ENCODE measurements at places on chromosomes 4 and X. TPM values are rescaled to one million over a fixed set of nuclear protein-coding genes. Genes with fewer than 3 reads are reported as not detected.
A peak's percentile ranks its signal among the peaks of the same experiment; 100 is the strongest.

The DMP1 gene
- not detected for total RNA-seq

The C4orf51 gene
- not detected for total RNA-seq

The SATL1 gene
- total RNA-seq: not detected

DNA sequence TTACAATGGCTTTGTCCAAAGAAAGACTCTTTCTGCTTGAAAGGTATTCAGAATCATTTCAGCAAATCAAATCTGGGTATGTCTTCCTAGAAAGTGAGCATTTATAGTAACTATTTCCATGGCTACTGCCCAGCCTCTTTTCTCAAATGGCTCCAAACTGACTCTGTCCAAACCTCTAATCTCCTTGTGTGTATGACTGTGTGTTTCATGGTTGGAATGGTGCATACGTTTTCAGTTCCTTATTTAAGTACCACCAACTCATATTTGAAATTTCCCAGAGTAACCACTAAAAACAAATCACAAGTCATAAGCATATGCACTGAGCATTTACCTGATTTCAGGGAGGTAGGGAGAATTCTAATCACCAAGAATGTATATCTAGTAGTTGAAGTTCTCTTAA is 106.0 kb downstream of the TMEM144 start:
- no peak for DNase-seq

The PRKG2 gene
- 0.58 TPM for total RNA-seq

DNA sequence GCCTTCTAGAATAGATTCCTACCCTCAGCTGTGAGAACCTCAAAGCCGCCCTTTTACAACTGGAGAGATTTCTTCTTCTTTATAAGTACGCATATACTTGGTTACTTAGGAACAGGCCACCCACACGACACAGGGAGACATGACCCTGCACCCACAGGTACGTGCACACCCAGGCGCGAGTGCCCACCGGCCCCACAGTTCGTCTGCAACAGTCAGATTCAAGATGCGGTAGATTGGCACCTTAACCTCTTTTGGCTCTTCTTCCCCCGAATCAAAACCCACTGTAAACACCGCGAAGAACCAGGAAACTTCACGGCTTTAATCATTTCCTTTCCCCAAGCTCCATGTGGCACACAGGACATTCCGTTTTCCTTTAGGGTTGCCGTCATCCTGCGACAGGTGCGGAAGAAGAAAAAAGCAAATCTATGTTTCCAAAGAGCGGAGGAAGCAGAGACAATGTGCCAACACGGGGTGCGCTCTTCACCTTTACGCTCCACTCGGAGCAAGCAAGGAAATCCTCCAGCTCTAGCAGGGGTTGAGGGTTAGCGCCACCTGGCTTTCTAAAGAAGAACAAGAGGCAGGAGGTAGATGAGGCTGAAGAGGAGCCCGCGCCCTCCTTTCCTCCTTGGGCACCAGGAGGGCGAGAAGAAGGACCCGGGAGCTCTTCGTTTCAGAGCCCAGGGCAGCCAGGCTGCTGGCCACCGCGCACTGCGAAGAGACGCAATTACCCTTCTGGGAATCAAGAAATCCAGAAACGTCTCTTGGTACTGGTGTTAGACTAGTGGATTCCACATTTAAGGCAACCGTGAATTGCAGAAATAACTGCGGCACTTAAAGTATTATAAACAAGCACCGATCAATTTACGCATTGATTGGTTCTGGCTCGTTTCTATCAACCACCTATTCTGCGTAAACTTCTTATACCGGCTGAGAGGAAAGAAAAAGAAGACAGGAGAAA is 35.7 kb downstream of the HAND2 start:
- peak; percentile 53 for DNase-seq

The GAB3 gene
- total RNA-seq: 2.5 TPM

- DNase-seq: peak; percentile 84
These were observed at the start of gene MID1IP1 for GRCh38 chrX:38800981-38801845. MID1IP1 (plus strand) TSS chrX:38801459; CDS start chrX:38804947, 3,488 bp downstream.

DNA sequence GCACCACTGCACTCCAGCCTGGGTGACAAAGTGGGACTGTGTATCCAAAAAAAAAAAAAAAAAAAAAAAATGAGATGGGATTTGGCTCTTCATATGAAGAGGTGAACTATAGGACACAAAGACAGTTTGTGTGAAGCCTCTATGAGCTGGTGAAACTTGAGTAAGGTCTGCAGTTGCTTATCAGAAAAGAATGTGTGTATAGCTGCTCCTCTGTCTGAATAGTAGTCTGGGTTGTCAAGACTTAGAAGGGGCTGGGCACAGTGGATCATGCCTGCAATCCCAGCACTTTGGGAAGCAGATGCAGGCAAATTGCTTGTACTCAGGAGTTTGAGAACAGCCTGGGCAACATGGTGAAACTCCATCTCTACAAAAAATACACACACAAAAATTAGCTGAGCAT is 82.8 kb downstream of the ARSF start:
- DNase-seq: no peak

DNA sequence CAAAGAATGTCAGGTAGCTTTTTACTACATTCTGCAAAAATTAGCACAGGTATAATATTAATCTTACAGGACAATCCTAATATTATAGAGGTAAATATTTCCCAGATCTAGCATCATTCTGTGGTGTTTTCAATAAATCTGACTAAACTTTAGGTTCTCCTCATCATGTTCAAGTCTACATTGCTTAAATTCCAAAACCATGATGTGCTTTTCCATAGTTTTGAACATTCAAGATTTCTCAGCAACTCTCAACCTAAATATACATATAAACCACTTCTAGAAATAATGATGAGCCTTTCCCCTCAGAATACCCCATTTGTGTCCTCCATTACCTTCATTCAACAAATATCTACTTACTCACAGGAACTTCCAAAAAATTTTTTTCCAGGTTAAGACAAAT is 23.1 kb downstream of the EIF4E start:
- no peak for DNase-seq

The KLHL34 gene
- 0.62 TPM for total RNA-seq

DNA sequence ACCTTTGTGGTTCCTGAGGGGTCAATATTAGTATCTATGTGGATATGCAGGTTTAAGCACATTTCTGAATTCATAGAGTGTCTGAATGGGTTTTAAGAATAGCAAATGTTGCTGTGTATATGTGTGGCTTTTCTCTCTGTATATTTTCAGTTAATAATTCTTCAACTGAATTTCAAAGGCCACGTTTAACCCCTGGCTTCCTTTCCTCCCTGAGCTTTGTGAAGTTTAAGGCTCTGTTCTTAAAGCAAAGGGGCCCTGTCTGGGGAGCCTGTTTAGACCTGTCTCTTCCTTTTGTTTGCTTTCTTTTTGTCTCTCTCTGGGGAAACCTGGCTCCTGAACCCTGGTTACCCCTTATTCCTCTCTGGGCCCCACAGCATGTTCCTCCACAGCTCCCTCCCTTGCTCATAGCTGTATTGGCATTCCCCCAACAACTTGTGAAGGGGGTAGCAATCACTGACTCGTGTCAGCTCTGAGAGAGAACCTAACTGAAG is 139.1 kb downstream of the COL4A6 start:
- DNase-seq: no peak

- DNase-seq: no peak
These were observed 23.9 kb upstream of the GATB start for GRCh38 chr4:151784706-151785105.

The SSX3 gene
- not detected for total RNA-seq

DNA sequence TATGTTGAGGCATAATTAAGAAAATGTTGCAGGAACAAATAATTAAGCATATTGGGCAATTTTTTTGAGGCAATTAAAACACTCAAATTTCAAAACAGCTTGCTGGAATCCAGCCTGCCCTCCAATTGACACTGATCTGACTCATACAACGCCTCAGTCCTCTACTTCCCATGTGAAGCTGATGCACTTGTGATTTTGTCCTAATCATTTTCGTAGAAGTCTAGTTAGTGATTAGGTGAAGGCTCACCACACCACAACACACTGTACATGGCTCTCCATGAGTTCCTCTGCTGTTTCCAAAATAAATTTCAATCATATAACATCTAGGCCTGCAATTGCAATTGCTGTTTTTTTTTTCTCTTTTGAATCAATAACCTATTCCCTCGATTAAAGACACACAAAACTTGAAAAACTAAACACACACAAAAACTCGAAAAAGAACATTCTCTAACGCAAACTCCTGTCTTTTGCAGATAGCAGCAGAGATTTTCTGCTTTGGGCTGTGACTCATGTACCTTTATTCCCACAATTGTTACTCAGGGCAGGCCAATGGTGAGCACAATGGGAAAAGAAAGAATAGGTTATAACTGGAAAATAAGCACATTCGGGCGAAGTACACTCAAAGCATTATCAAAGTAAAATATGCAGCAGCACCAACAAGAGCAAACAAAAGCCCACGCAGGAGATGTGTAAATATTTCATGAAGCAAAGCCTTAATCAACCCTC is 1.7 kb downstream of the GPRIN3 start:
- DNase-seq: no peak

The FGD1 gene
- 0.10 TPM for total RNA-seq

DNA sequence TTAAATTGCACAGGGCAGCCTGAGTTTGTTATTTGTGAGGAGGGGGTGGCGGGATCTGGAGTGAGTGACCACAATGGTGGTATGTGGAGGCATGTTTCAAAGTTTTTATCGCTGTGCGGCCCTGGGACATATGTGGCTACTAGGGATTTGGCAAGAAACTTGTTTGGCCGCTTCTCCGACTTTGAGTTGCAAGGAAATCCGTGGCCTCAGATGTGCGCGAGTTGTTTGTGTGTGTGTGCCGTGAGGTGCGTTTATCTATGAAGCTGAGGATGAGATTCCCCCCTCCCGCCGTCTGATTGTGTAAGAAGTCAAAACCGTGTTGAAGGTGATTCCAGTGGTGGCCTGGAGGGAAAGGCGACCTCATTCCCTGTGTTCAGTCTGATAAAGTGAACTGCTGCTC is 1.4 kb downstream of the JADE3 start:
- DNase-seq: no peak

The CPLX1 gene
- 0.16 TPM for total RNA-seq

The MAGEA4 gene
- not detected for total RNA-seq

The EGFL6 gene
- 1.8 TPM for total RNA-seq

GRCh38 chr4:40484346-40485090 is 145.1 kb downstream of the RBM47 start:
- no peak for DNase-seq

DNA sequence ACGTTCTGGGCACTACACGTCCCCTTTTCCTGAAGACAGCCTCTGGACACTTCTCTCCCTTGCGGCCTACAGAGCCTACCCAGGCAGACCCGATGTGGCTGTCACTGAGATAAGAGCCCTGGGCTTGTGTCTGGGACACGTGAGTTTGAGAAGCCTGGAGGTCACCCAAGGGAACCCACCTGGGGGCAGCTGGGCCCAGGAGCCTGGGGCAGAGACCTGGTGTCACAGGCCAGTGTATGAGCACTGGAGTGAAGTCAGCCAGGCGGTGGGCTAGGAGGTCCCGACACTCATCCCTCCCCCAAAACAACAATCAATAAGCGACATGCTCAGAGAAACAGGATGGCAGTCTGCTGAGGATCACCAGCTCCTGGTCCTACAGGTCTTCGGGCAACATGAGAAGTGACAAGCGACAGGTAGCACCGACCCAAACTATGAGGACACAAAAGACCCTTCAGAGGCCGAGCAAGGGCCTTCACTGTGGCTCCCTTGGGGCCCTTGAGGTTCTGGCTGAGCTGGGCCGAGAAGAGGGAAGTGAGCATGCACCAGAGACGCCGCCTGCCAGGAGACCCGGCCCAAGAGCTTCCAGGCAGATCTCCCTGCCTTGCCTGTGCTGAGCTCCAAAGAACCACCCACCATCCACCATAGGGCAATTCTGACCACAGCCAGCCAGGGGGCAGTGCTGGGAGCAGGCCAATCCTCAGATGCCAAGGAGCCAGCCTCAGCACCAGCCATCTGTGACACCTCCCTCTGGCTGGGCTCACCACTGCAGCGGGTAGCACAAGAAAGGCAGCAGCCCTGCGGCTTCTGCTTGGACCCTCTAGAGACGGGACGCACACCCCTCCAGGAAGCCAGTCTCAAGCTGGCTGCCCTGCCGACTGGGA is 11.0 kb upstream of the DUSP9 start:
- DNase-seq: peak; percentile 28

DNA sequence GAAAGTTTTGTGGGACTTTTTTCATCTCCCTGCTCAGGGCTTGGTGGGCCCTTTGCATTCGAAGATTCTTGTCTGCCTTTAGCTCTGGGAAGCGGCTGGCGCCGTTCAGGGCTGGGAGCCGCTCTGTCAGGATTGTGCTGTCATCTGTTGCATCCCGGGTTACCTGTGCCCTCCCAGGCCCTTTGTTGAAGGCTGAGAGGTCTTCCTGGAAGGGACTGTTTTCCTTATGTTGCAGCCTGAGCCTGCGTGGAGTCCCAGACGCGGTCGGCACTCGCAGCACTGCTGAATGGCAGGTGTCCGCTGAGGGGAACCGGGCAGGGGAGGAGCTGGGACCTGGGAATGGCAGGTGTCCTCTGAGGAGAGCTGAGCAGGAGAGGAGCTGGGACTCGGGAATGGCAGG is 15.9 kb downstream of the RGS12 start:
- no peak for DNase-seq

- DNase-seq: peak; percentile 15
These were observed 63.0 kb upstream of the ENPP6 start for GRCh38 chr4:184280591-184281071.

- no peak for DNase-seq
These were observed 590 bp upstream of the CCDC110 start for GRCh38 chr4:185472103-185472542.

GRCh38 chr4:182973511-182973911 is 56.3 kb upstream of the DCTD start:
- no peak for DNase-seq

DNA sequence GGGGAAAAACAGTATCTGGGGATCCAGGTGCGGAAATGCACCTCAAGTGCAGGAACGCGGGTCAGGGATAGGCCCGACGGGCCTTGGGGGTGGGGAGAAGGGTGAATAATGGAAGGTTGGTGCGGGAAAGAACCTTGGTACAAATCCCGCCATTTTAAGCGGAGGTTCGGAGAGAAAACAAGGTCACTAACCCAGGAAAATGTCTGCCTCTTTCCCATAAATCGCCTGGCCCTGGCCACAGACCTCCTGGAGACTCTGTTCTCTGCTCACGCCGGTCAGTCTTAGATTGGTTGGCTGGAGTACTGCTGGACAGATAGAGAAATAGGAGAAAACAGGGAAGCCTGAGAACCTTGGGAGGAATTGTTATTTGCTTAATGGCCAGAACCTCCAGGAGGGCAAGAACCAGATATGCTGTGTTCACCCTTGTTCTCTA is 897 bp upstream of the FBXL5 start:
- DNase-seq: no peak

DNA sequence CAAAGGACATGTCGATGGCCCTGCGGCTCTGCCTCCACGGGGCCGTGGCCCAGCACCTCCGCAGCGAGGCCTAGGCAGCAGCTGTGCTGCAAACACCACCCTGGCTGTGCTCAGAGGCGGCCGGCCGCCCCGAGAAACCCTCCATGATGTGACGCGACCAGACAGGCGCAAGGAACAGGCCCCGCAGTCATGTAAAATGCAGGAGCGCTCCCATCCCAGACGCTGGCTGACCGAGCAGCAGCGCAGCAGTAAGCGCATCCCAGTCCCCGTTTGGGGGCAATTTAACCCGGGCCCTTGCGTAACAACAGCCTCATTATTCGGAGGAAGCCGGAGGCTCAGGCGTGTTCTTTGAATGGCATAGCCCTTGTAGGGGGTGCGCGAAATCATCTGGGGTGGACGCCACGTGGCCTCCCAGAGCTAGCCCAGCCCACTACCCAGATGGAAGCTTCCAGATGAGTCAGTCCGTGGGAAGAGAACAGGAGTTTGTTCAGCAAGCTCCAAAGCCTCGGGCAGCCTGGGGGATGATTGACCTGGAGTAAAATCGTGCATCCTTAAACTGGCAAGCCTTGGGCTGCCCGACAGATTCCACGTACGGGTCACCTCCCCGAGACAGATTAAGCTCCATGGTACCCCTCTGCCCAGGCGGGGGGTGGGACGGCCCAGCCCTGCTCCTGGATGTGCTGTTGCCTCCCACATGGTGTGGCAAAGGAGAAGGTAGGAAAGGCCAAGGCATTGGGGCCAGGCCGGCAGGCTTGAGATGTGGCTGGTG is 124.0 kb downstream of the HMX1 start:
- no peak for DNase-seq

The MAGEA2 gene
- not detected for total RNA-seq

Measured in activated naive CD8-positive, alpha-beta T cell treated with anti-CD3 and anti-CD28 coated beads for 36 hours (primary cell).